ENCODE measurements at places on chromosomes 16 and 17.

- no peak for DNase-seq
Observed at GRCh38 chr17:7293159-7293558, 1.3 kb downstream of the YBX2 start.

DNA sequence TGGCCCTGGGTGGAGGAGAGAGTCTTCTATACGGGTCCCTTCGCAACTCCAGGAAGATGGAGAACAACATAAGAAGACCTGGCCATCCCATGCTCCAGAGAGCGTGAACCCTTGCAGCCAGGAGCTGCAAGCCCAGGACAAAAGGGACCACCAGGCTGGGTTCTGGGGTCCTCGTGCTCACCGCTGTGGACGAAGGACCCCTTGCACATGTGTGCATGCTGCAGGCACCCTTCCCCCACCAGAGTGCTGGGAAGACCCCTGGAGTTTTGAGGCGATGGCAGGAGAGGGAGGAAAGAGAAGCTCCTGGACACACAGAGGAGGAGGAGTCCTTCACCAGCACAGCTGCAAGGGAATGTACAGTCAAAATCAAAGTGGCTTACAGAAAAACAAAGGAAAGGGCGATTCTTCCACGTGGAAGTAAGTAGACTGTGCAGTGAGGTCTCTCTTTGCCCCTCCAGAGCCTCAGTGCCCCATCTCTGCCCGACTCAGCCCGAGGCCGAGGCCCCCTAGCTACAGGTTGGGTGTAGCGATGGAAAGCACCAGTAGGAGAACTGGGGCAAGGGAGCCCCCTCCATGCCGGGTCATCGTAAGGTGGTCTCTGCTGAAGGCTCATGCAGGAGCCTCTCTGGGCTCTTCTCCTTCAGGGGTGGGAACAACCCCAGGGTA lies 51.3 kb downstream of the PIMREG start:
- DNase-seq, result no peak

- no peak for DNase-seq
Observed at GRCh38 chr16:58419241-58419990, 27.1 kb downstream of the GINS3 start.

GRCh38 chr17:12736526-12736925 lies 52.8 kb upstream of the ARHGAP44 start:
- no peak for DNase-seq

DNA sequence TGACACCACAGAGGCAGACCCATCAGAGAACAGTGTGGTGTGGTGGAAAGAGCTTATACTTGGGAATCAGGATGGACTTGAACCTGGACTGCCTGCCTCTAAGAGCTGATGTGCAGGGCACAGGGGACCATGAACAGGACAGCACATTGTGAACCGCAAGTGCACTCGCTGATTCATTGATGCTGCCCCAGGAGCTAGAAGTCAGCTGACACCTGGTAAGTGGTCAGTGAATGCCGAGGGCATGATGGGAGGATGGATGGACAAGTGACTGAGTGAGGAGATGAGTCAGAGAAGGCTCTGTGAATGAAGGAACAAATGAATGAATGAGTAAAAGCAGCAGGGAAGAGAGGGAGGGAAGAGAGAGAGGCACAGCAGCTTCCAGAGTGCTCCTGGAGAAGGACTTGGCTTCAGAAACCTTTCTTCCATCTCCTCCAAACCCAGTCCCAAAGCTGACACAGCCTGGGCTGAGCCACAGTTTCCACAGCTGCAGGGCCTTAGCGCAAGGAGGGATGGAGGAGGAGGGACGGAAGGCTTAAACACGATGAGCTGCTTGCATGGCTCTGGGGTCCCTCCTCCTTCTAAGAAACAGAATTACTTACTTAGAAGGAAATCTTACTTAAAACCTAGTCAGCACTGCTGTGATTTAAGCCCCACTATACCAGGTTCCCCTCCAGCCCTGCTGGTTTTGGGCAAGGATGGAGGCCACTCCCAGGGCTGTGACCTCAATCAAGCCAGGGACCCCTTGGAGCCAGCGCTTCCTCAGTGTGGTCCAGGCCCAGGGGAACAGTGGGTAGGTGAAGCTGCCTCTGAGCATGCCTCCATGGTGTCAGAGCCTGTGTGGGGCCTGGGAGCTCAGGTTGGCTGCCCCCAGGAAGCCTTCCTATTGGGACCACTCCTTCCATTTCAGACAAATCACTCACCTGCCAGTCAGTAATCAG lies 184.6 kb downstream of the TMEM132E start:
- DNase-seq, result no peak

- no peak for DNase-seq
Observed at GRCh38 chr16:14491861-14492529, 138.1 kb downstream of the PARN start.

DNA sequence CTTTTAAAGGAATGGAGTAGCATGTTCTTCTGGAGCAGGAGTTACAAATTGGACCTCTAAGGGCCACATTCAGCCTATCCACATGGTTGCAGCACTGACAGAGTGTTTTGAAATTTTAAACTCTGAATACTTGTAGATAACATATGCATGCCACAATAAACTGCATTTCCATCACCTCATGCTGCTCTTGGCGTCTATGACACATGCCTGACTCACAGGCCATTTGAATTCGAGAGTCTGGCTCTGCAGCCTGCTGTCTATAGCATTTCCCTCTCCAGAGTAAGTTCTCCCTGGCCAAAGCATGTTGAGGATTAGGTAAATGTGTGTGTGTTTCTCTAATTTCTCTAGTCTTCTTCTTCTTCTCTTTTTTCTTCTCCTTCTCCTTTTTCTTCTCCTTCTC lies 28.7 kb upstream of the MYOCD start:
- DNase-seq, result peak; percentile 88

- peak; percentile 35 for DNase-seq
Observed at GRCh38 chr16:29315916-29316517, 90.5 kb downstream of the NPIPB11 start.

DNA sequence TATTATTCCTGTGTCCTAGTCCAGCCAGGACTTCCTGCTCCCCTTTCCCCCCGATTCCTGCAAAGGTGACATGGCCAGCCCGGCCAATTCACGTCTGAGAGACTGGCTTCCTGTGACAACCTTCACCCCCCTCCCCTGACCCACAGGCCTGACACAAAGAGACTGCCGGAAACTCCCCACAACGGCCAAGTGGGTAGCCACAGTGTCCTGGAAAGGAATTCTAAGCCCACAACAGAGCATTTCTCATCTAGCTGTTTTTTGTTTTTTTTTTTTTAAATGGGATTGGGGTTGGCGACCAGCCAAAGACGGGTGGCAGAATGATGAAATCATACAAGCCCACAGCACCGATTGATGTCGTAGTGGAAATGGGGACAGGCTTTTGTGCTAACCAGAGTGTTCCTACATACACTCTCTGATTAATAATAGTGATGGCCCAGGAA lies 2.8 kb upstream of the XAF1 start:
- DNase-seq, result peak; percentile 26

DNA sequence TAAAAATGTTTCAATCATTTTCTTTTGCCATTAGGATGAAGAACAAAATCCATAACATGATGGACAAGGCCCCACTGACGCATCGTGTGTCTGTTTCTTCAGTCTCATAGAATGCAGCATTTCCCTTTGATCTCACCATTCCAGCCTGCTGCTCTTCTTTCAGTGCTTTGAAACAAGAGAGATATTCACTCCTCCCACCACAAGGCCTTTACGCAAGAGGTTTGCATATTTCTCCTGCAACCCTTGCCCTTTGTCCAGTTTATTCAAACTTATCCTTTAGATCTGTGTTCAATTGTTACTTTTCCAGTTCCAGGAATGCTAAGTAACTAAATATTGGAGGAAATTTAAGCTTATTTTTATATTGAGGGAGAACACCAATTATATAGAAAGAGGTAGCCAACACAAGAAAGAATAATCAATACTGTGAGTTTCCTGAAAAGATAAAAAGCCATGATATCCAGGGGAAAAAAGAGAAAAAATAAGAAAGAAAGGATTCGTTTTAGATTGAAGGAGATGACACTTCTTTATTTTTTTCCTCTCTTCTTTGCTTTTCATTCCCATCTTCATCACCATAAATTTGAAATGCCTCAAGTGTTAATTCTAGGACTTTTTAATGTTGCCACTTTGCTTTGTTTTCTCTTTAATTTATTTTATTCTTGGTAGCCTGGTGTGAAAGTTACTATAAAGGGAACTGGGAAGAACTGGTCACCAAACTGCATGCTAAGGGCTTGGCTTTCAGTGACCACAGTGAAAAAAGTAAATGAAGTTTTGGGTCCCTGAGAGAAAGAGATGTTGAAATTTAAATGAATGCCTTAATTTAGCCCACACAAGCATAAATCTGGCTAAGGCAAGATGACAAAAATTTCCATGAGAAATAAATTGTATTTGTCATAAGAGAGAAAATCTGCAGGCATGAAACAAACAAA lies 102.1 kb downstream of the KIF2B start:
- DNase-seq, result peak; percentile 26

DNA sequence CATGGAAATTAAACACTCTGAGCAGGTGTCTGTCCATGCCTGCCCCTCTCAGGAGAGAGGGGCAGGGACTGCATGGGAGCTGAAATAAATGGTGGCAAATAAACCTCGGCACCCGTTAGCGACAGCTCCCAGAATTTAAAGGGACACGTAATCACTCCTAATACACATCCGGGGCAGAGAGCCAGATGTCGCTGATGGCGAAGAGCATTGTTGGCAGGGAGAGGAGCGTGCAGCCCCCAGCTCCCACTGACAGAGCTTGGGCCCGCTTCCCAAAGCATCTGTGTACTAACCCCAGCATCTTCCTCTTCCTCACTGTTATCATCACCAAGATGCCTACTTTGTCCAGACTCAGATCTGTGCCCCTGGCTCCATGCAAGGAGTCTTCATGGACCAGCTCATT lies 85.8 kb downstream of the IRX5 start:
- DNase-seq, result peak; percentile 5

- no peak for DNase-seq
Observed at GRCh38 chr16:84471966-84472365, 32.5 kb downstream of the MEAK7 start.

GRCh38 chr16:69351309-69352027 lies at the start of gene TMED6:
Gene TMED6 (minus strand): TSS chr16:69351786. CDS start chr16:69351753, 33 bp downstream.
- no peak for DNase-seq

DNA sequence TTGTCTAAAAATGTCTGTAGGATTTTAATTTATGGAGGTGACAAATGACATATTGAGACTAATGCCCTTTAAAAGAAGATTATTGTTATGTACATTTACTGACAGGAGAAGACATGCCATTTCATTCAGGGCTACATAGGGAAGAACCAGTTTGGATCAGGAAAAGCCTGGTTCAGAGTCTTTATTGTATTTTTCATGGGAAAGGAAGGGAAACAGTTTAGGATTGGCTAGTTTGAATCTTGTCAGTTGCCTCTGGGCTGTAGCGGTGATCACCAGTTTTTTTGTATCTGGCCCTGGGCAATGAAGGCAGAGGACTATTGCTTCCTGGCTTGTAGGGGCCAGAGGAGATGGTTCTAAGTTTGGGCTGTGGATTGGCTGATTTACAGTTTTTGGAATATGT lies 31.8 kb downstream of the NSRP1 start:
- DNase-seq, result peak; percentile 7

DNA sequence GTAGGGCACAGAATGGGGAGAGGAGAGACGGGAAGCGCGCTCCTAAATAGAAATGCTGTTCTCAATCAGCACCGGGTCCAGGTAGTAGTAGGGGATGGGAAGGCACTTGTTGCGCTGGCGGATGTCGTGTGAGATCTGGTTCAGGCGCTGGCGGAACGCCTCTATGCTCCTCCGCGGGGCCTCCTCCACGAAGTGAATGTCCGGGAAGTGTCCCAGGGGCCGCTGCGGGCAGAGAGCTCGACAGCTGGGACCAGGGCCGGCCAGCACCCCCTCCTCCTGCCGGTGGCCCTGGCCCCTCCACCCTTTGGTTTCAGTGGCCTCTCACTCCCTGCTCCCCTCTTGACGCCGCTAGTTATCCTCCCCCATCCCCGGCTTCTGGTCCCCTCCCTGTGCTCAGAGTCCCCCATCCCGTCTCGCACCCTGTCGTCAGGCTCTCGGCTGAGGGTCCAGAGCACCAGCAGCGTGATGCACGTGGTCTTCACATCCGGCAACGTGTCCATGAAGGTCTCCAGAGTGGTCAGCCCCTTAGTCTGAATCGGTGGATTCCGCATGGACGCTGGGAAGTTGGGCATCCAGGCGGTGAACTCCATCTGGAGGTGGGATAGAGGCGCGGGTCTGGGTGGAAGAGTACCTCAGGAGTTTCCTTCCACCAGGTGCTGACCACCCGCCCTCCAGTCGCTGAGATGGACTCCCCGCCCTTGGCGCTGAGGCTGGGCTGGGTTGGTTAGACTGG lies 14.6 kb downstream of the ALOX12B start:
- no peak for DNase-seq

DNA sequence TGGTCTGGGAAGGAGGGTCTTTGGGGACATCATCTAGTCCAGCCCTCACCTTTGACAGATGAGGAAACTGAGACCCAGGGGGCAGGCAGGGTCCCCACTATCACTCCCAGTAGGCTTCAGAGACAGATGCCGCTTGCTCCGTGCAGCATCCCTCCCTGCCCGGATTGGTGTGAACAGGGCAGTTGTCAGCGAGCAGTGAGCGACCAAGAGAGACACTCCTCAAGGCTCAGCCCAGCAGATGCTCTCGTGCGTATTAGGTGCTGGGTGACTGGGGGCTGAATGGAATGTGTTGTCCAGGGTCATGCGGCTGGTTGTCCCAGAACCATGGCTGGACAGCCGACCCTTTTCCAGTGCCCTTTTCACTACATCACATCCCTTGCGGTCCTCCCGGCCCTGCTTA lies 49.0 kb downstream of the MPRIP start:
- no peak for DNase-seq

DNA sequence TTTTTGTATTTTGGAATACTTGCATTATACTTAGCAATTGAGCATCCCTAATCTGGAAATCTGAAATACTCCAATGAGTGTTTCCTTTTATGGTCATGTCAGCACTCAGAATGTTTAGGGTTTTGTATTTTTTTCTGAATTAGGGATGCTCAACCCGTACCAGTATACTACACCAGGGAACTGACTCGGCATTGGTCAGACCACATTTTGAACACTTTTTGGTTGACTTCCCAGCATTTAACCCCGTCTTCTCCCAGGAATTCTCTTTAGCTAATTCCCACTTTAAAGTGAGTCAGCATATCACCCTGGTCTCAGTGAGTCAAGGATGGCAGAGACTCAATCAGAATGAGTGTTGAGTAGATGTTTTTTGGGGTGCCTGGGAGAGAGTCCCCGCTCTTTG lies 177.9 kb downstream of the SPECC1 start:
- no peak for DNase-seq

GRCh38 chr17:15154618-15155017 lies 110.5 kb downstream of the PMP22 start:
- DNase-seq, result no peak

GRCh38 chr17:9521062-9521461 lies 54.6 kb downstream of the STX8 start:
- peak; percentile 46 for DNase-seq

- peak; percentile 49 for DNase-seq
Observed at GRCh38 chr16:21001262-21001661, 100.7 kb downstream of the LYRM1 start.

GRCh38 chr16:25747160-25747758 lies 55.5 kb downstream of the HS3ST4 start:
- DNase-seq, result peak; percentile 60
